Foreskin melanocyte (primary cell): ENCODE measurements at places on chromosomes 12 and 14.
A peak's percentile ranks its signal among the peaks of the same experiment; 100 is the strongest.

GRCh38 chr14:34379816-34380470, 82.1 kb downstream of the SPTSSA start:
- DNase-seq: no peak

DNA sequence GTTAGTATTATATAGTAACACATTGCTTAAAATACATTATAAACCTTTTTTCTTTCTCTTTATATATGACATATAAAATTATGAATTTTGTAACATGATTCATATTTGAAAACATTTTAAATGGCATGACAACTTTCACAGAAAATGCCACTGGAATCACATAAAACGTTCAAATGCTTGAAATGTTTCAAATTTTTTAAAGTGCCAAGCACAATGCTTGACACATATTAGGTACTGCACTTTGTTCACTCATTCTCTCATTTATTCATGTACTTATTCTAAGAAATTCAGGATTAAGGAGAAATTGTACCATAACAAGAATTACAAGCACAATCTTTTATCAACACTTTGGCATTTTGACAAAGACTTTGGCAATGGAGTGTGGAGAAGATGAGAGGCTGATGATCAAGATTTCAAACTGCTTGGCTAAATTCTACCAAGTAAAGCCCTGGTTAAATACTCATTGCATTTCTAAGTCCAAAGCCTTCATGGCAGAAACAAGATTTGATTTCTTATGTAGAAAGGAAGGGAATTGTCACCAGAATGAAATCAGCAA, 232.2 kb downstream of the C12orf50 start:
- DNase-seq: no peak

DNA sequence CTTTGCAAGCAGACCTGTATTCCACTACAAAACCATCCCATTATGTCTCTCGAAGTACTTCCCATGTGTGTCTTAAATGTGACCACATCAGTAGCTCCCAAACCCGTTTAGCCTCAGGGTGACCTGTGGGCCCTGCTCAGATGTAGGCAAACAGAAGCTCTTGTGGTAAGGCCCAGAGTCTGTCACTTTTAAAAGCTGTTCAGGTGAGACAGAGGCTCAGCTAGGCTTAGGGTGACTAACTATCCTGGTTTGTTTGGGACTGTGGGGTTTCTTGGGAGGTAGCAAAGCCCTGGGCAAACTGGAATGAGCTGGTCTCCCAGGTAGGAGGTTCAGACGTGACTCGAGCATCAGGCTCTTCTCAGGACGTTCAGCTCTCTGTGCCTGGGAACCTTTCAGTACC, 64.5 kb upstream of the VASH1 start:
- DNase-seq: no peak

GRCh38 chr12:80033448-80033847, 65.9 kb upstream of the OTOGL start:
- DNase-seq: peak; percentile 35

- peak; percentile 19 for DNase-seq
These were observed 57.3 kb upstream of the TMEM132D start for GRCh38 chr12:129961091-129961490.

GRCh38 chr12:58148405-58148804, 207.0 kb downstream of the ATP23 start:
- DNase-seq: no peak

DNA sequence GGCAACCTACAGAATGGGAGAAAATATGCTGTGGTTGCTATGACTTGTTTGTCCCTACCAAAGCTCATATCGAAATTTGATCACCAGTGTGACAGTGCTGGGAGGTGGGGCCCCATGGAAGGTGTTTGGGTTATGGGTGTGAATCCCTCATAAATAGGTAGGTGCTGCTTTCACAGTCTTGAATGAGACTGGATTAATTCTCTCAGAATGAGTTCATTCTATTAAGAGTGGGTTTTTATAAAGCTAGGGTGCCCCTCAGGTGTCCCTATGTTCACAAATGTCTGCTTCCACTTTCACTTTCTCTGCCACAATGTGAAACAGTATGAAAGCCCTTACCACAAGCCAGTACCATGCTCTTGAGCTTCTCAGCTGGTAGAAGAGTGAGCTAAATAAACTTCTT, 133.5 kb downstream of the CPNE8 start:
- no peak for DNase-seq

DNA sequence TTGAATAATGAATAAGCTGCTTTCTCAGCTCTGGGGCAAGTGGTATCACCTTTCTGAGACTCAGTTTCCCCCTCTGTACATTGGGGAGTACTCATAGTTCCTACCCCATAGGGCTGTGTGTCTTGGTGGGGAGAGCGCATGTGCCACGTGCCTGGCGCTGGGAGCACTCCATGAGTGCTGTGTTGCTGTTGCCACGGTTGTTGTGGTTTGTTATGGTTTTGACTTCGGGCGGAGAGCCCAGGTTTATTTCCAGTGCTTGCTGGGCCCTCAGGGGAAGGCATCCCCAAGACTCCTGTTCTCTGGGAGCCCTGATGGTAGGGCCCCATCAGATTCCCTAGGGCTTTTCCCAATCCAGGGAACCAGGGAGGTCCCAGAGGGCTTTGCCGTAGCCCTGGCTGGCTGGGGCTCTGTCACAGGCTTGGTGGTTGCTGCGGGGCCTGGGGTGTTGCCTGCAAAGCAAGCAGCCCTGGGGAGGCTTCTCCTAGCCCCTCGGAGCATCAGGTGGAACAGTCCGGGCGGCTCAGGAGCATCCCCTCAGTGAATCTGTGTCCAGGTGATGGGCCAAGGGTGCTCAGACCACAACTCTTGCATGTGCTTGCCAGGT, 18.6 kb downstream of the SH2B3 start:
- no peak for DNase-seq

DNA sequence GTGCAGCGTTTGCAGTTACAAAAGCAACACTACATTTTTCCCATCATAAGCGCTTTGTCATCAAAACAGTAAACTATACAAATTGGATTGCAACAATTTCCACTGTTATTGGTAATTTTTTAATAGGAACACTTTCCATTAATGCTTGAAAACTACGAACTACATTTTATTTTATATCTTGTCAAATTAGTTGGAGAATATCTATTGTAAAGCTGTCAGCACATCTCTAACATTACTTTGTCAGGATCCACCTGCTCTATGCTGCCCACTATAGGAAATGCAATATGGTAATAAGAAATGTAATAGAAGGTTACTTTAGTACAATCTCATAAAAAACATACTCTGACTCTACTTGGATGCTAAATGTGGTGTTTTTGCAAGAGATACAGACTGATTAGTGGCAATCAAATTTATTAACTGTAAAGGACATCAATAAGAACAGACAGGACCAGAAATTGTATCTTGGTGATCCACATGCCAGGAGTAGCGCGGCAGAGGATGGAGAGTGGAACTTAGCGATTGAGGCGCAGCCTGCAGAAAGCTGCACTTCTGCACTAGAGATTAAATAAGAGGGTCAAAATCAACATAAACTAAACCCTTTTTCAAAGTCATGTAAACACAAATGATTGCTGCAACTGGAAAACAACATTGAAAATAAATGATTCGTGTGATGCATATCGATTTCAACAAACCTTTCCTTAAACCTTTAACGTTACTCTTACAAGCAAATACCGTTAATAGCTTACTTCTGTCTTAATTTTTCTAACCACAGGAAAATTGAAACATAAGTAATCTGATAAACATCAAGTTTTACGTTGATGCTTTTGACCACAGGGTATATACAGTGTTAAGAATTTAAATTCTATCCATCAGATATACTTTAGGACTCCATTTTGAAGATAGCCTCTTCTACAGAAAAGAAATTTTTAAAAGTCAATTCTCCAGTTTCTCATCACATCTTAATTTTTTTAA, 3.6 kb upstream of the ARID2 start:
- DNase-seq: peak; percentile 49

- no peak for DNase-seq
These were observed 392.0 kb downstream of the LRIG3 start for GRCh38 chr12:58528271-58528670.

DNA sequence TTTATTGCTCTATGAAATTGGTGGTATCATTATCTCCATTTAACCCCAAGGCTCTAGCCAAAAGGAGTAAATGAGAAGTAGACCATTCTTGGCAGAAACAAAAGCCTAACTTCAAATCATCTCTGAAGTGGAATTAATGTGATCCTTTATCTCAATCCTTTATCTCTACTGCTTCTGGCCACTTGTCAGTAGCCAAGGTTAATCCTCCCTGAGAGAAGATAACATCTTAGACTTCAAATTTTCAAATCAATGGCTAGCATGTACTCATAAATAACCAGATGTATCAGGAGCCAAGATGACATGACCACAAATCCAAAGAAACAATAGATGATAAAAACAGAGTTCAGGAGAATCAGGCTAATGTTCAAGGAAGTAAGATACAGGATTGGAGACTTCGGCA, 123.1 kb upstream of the RASSF8 start:
- DNase-seq: no peak

DNA sequence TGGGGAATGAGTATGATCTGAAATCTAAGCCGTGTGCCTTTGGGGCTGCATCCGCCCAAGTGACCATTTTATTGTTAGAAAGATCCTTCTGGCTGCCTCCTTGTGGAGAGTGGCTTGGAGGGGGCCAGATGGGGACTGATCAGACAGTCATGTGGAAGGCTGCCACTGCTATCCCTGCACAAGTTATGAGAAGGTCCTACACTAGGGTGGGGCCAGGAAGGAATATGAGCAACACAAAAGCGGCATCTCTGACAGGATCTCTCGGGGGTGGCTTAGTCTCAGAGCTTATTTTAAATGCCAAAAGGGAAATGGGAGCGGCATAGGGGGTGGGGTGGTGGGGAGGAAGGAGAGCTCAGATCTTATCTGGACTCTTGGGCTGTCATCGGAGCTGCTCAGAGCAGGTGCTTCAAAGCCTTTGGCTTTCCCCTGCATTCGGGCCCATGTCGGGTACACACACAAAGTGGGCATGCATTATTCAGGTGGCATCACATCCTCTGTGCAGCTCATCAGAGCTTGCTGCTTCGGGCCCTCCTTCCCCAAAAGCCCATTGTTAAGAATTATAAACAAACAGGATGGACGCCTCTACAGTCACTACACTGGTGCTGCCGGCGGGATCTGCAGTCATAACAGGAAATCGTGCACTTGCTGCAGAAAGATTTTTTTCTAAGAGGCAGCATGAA, 805.4 kb downstream of the VRK1 start:
- no peak for DNase-seq

DNA sequence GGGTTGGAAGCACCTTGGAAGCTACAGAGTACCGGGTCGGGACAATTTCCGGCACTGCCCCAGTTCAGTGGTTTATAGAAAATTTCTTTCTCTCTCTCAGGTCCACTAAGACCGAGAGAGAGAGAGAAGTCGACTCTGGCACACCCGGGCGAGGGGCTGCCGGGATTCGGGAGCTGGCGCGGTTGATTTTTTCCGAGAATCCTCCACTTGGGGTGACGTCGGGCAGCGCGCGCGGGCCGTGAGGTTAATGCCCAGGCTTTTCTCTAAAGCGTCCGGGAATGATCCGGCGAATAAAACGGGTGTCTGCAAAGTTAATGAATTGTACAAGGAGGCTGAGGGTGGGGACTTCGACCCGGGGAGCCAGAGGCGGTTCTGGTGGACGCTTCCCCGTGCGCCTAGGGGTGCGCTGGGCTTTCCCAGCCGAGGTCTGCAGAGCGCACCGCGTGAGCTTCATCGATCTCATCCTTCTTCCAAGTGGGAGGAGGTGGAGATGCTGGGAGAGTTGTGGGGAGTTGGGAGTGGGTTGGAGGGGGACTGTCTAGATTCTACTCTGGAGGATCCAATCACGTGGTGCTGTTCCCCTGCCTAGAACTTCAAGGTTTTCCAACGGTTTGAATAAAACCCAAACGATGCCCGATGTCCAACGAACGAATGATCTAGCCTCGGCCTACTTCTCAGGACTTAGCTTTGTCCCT, 51.9 kb upstream of the TBX3 start:
- no peak for DNase-seq

- no peak for DNase-seq
These were observed 38.9 kb downstream of the DMAC2L start for GRCh38 chr14:50350975-50351374.

GRCh38 chr14:99217066-99217955, 54.7 kb downstream of the BCL11B start:
- no peak for DNase-seq

- DNase-seq: peak; percentile 29
These were observed 37.2 kb downstream of the RDH12 start for GRCh38 chr14:67738740-67739504.

GRCh38 chr12:88662961-88663360, 82.7 kb upstream of the KITLG start:
- peak; percentile 36 for DNase-seq

DNA sequence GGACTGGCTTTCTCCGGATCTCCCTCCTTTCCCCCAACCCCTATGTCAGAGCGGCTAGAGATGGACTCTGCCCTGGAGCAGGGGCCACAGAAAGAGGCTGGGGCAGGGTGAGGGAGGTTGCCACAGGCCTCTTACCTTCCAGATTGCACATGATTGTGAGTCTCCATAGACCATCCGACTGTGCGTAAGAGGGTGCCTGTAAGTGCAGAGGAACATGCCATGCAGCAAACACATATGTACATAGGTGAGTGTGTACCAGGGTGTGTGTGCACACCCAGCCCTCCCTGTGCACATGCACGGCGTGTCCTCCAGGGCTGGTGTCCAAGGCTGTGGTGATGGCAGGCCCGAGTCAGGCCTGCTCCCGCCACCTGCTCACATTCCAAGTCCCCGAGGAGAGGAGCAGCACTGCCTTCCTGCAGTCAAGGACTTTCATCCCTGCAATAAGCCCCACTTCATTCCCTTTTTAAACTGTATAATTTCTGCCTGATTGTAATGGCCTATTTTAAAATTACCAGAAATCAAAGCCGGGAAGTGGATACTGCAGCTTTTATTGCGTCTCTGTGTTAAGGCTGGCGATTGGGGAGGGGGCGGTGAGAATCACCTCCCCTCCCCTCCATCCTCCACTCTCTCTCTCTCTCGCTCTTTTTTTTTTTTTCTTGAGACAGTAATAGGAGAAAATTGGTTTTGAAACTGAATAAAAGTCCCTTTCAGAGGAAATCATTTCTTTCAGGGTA, 28.5 kb downstream of the FAM222A start:
- no peak for DNase-seq

DNA sequence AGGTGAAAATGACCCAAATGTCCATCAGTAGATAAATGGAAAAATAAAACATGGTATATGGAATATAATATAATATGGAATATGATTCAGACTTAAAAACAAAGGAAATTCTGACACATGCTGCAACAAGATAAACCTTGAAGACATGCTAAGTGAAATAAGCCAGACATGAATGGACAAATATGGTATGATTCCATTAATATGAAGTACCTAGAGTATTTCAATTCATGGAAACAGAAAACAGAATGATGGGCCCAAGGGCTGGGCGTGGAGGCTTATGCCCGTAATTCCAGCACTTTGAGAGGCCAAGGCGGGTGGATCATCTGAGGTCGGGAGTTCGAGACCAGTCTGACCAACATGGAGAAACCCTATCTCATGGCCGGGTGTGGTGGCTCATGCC, 22.7 kb upstream of the ORAI1 start:
- DNase-seq: no peak
